ENCODE measurements at places on chromosomes 2 and 18.

DNA sequence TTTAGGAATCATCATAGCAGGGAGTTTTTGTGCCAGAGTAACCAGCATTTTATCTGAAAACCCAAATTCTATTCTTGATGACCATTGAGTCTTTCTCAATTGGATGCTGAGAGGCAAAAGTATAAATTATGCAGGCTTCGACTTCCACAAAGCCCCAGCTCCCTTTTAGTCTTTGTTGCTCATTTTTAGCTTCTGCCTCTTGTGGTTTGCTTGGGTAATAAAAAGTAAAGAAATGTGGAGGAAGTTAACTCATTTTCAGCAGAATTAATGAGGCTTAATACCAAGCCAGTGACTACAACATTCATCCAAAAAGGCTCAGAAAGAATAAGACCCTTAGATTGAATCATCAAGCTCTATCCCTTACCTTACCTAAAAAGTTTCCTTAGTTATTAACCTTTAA, 18.6 kb downstream of the ERMN start:
- DNase-seq, result no peak

DNA sequence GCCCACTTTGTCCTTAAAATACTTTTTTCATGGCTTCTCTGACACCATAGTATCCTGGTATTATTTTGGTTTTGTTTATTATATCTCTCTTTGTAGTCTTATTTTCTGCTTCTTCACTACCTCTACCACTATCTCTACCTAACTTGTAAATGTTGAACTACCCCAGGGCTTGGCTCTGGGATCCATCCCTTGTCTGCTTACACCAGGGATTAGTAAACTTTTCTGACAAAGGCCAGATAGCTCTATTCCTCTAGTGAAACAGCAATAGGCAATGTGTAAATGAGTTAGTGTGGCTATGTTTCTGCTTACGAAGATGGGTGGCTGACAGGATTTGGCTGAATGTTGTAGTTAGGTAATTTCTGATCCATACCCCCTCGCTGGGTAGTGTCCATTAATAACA, 76.8 kb downstream of the ZNF407 start:
- DNase-seq, result no peak

GRCh38 chr18:45039376-45039775, 358.7 kb downstream of the SETBP1 start:
- no peak for DNase-seq

DNA sequence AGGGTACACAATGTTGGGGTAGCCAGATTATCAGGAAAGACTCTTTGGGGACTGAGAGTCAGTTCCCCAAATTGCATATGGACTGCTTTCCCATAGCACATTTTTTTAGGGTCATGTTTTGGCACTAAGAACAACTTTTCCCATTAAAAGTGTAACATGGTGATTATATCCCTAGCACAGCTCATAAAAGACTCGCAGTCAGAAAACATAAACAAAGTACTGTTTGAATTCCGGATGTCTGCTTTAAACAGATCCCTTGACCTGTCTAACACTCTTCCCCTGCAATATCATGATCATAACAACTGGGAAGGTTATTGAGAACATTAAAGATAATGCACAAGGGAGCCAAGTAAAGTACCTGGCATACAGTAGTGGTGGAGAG, 262.2 kb downstream of the ASXL3 start:
- DNase-seq, result no peak

DNA sequence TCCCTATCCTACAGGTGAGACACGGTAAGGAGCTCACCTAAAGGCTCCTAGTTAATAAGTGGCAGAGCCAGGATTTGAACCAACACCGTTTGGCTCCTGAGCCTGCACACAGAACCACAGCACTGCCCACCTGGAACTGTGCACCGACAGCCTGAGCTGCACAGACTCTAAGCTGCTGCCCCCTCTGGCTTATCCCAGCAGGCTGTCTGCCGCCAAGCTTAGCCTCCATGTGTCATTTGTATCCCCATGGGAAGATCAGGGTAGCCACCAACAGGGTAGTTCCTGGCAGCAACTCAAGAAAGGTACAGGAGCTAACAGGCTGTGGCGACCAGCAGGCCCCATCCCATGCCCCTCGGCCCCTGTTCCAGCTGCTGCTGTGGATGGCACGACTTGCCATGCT, 135.7 kb downstream of the LRRC30 start:
- DNase-seq, result no peak

DNA sequence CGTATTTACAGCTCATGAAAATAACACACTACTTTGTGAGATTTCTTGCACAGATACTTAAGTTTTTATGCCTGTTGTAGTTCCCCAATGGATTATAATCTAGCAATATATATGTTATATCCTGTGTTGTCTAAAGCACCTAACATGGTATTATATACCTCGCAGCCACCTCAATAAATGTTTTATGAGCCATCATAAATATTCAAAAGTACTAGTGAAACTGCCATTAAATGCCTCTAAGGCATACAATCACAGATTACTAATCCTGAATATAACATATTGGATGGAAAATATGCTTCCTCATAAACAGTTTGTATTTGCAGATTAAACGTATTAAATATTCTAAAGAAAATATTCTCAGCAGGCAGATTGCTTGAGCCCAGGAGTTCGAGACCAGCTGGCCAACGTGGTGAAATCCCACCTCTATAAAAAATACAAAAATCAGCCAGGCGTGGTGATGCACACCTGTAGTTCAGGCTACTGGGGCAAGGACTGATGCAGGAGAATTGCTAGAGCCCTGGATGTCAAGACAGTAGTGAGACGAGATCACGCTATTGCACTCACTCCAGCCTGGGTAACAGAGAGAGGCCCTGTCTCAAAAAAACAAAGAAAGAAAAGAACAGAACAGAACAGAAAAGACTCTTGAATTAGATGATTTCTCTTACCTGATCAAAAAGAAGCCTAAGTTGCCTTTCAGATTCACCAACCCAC, 64.1 kb downstream of the ATAD2B start:
- no peak for DNase-seq

GRCh38 chr2:195967336-195967735, 101.3 kb downstream of the DNAH7 start:
- no peak for DNase-seq

Measured in epithelial cell of prostate (primary cell).